ENCODE measurements at places on chromosomes 2 and 18.

DNA sequence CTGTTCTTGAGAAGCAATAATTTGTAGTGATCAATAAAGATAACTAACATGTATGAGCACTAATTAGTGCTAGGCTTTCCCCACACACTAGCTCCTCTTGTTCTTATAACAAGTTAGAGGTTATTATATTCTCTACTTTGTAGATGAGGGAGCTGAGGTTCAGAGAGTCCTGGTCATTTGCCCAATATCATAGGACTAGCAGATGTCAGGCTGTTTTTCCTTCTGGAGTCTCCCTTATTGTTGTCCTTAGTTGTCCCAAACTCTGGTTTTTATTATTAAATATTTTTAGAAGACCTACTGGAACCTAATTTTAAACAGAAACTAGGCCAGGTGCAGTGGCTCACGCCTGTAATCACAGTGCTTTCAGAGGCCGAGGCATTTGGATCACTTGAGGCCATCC, 16.5 kb upstream of the TTC39C start:
- no peak for DNase-seq

GRCh38 chr2:231612109-231612455, 19.4 kb downstream of the TEX44 start:
- no peak for DNase-seq

DNA sequence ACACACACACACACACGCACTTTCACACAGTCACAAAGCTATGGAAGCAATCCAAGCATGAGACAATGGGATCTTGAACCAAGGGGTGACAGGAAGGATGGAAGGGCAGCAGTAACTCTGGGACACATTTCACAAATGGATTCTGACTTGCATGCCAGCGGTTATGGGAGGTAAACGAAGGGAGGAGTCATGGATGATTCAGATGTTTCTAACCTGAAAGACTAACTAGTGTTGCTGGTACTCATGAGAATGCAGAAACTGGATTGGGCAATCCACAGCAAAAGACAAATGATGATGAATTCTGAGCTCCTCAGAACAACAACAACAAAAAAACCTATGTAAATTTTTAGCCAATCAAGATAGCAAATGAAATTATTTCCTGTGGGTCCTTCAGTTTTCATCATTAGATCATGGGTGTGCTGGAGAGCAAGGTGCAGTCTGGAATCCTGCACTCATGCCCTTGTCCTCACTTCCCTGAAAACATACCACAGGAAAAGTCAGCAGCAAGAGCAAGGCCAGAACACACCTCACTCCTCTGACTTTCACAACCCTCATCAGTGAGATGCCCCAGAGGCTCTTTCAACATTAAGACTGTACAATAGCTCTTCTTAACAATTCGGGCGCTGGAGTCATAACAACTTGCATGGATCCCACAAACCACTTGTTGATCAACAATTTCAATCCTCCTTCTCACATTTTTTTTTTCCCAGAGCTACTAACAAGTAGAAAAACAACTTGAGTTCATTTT, 32.6 kb downstream of the ABCA12 start:
- no peak for DNase-seq

DNA sequence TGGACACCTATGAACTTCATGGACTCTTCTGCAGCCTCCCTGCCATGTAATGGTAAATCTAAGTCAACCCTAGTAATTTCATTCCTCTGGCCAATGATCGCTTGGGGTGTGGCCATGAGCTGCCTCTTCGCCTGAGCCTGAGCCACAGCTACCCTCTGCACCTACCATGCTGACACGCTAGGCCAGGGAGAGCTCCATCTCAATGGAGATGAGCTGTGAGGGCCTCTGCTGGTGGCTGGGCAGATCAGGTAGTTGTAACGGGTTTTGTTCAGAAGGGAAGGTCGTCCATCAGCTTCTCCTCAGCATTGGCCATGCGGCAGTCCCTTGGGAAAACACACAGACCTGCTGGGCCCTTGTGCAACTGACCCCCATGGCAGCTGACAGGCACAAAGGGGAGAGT, 24.4 kb downstream of the MPHOSPH10 start:
- DNase-seq = no peak

DNA sequence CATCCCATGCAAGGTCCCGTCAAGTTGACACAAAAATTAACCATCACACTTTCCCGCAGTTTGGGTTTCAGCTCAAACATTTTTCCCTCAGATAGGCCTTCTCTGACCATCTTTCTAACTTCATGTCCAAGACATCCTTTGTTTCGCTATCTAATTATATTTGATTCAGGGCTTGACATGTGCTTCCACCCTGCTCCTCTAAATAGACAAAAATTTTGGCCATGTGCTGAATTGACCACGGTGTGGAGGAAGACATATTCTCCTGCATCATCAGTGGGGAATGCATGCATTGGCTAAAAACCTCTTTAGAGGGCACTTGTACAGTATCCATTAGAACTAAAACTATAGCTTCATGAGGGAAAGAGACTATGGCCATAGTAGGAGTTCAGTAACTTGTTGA, 81.2 kb downstream of the PLCL1 start:
- DNase-seq = no peak

DNA sequence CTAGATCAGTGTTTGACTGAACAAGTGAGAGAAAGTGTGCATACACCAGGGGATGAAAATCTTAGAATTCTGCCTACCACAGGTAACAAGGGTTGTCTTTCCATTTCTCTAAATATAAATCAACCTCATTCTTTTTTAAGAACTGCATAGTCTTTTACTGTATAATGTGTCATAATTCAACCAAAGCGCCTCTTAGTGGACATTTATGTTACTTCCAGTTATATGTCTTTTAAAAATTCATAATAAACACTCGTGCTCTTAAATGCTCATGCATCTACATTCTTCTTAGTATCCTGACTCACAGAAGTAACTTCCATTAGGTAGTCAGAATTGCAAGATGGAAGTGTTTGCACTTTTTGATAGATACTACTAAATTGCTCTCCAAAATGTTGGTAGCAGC, 76.2 kb downstream of the CHRNA1 start:
- DNase-seq = no peak

- DNase-seq = no peak
Observed at GRCh38 chr2:127379712-127380355, 7.9 kb downstream of the MAP3K2 start.

GRCh38 chr18:75407468-75408437, 19.8 kb downstream of the SMIM21 start:
- DNase-seq = no peak

DNA sequence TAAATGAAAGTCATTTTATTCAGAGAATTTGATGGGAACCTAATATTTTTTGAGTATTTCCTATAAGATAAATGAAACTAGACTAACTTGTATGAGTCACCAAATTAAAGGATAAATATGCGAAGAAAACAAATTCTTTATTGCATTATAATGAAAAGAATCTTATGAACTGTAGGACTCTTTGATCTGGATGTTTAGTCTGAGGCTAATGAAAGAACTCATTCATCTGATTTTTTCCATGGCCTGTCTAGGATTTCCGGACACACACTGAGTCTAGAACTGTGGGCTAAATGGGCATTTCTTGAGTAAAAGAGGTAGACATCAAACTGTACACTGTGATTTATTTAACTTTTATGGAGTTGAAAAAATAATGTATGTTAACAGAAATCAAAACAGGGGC, 43.0 kb downstream of the ZNF519 start:
- DNase-seq = no peak

DNA sequence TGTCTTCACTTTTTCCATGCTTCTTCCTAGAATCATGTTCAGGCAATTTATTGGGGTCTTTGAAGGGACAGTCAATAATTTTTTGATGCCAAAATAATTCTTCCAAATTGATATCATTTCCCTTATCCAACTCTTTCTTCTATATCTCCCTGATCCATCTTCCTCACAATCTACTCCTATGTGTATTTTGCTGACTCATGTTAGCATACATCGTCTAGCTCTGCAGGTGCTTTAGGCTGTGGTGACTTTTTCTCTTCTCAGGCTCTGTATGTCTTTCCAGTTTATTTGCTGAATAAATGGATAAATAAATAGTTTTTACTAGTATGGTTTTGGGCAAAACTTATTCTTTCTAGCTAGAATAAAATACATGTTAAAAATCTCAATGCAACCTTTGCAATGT, 1650.9 kb upstream of the TMEFF2 start:
- no peak for DNase-seq

- DNase-seq = no peak
Observed at GRCh38 chr2:144364944-144365738, 154.8 kb downstream of the ZEB2 start.

- DNase-seq = no peak
Observed at GRCh38 chr2:173568054-173568453, 213.4 kb downstream of the CDCA7 start.

GRCh38 chr2:32011485-32011960, 715 bp upstream of the MEMO1 start:
- DNase-seq = no peak

- no peak for DNase-seq
Observed at GRCh38 chr2:238939521-238940403, 91.9 kb downstream of the TWIST2 start.

- peak; percentile 64 for DNase-seq
Observed at GRCh38 chr2:37324536-37324785, 172 bp downstream of the PRKD3 start.

- DNase-seq = no peak
Observed at GRCh38 chr2:195352581-195352980, 304.4 kb upstream of the SLC39A10 start.

GRCh38 chr2:239644011-239644410, 243.2 kb upstream of the HDAC4 start:
- no peak for DNase-seq

DNA sequence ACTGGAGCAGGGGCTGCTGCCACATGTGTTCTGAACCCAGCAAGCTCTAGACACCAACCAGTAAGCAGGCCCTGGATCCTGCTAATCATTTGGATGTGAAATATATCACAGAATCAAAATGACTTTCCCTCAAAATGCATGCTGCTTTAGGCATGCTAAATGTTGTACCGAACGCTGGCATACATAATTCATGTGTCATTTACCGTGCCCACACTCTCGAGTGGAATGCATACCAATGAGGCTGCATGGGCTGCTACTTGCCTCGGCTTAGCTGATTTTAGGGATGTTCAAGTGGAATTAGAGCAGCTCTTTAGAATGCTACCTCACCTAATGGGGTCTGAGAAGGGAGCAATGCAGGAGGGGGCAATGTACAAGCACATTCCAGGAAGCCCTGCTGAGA, 509.6 kb upstream of the RAB6C start:
- no peak for DNase-seq

DNA sequence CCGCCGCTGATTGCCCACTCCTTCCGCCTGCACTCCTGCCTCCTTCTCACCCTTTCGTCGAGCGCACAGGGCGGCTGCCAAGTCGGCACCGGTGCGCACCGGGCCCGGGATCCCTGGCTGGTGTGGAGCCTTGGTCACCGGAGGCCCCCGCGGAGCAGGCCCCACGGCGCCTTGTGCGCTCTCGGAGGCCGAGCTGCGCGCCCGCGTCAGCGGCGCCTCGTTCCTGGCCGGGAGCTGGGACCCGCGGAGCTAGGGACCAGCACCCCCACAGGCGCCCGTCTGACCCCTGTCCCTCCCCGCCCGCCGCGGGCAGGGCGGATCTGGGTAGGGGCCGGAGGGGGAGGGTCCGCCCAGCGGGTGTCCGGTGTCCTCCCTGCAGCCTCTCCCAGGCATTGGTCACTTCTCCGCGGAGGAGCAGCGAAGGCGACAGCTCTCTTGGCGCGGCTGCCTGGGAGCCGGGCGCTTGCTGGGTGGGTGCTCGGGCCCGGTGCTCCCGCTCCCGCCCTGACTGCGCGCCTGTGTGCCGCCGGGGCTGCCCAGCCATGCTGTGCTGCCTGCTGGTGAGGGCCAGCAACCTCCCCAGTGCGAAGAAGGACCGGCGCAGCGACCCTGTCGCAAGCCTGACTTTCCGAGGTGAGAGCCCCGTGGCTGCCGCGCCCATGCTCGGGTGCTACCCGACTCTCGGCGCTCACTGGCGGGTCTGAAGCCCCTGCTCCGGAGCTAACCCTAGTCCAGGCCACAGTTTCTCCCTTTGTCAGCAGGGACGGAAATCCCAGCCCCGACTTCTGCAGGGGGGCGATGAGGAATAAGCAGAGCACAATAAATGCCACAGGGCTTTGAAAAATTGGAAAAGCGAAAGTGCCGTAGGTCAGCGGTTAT, 13.2 kb downstream of the DYSF start:
- DNase-seq = no peak

GRCh38 chr2:63888490-63889402, 47.0 kb downstream of the UGP2 start:
- peak; percentile 20 for DNase-seq

- DNase-seq = no peak
Observed at GRCh38 chr18:79664525-79665125, 15.0 kb upstream of the CTDP1 start.

DNA sequence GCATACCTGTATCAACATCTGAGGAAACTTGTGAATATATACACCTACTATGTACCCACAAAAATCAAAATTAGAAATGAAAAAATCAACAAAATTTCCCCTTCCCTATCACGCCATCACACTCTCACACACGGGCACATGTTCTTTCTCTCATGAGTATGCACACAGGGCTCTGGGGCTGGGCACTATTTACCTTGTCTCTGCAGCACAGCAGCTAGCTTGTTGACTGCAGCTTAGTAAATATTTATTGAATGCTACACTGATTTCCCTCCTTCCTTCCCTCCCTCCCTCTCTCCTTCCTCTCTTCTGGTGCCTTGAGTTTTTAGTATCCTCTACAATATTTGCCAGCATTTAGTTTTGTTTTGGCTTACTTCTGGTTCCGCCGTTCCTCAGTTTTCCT, 182.7 kb upstream of the LHCGR start:
- no peak for DNase-seq
